ENCODE measurements at places on chromosomes 7 and 10.

GRCh38 chr7:69871886-69872569 is 273.8 kb downstream of the AUTS2 start:
- DNase-seq = no peak

- DNase-seq = no peak
Measured at GRCh38 chr7:136070736-136071505, 93.8 kb upstream of the MTPN start.

DNA sequence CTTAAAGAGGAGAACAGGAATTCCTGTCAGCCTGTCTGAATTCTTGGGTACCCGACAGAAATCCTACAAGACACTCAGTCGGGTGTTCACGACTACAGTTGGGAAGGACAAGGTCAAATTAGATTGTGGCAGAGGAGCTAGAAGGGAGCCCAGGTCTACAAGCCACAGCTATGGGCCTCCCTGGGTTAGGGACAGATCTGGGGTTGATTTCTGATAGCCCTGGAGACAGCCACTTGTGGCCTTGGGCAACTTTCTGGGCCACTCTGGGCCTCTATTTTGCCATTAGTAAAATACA is 39.7 kb upstream of the ANTXRL start:
- no peak for DNase-seq

GRCh38 chr7:66687186-66687585 is 53.3 kb upstream of the RABGEF1 start:
- no peak for DNase-seq

DNA sequence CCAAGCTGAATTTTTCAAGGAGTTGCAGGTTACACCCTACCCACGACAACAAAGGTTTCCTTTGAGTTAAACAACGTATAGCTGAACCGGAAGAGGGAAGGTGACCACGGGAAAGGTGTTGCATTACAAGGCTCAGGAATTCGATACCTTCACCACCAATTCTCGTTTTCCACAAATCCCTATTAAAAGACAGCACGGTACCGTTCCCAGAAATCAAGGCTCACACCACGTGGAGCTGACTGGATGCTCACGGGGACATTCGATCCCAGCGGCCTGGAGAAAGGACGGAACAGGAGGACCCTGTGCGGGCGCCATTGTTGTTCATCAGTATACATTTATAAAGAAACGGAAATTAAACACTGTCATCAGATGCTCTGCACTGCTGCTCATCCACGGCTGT is 56.4 kb downstream of the CTBP2 start:
- no peak for DNase-seq

DNA sequence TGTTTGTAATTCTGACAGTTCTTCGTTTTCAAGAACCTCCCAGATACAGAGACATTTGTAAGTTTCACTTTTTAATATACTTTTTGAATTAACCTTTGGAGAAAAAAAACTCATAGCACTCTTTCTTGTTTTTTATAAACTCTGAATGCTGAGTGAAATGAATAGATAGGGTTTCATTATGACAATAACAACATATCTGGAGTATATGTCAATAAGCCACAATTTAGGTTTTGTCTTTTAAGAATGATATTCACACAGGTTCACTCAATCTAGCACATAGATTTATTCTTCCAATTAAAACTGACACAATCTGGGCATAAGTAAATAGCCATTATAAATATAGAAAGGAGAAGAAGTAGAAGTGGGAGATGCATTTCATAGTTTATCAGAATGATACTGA is 21.7 kb downstream of the ABCA13 start:
- no peak for DNase-seq

- DNase-seq = no peak
Measured at GRCh38 chr7:66953044-66953427, 32.0 kb downstream of the TMEM248 start.

DNA sequence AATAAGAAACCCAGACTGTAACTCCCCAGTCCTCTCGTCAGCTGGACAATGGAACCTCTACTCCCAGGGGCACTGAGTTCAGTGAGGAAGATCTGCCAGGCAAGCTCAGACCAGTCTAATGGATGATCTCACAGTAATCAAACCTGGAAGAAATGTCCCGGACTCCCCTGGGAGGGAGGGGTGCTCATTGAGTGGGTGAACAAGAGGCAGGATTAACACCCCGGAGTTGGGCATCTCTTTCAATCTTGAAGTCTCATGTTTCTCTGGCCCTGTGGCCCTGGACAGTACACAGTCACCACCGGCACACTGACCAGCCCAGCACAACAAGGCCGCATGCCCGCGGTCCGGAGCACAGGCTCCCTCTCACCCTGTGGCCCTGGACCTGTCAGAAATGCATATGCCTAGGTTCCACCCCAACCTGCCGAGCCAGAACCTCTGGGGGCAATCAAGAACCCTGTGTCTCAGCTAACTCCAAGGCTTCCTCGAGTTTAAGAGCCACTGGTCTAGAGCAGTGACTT is 27.8 kb downstream of the CXCL12 start:
- no peak for DNase-seq

- no peak for DNase-seq
Measured at GRCh38 chr7:130996205-130996832, 262.3 kb upstream of the KLF14 start.

Measured in CD4-positive, alpha-beta T cell (primary cell).